Central memory CD4-positive, alpha-beta T cell (primary cell): ENCODE measurements at places on chromosomes 5 and 9.
A peak's percentile ranks its signal among the peaks of the same experiment; 100 is the strongest.

DNA sequence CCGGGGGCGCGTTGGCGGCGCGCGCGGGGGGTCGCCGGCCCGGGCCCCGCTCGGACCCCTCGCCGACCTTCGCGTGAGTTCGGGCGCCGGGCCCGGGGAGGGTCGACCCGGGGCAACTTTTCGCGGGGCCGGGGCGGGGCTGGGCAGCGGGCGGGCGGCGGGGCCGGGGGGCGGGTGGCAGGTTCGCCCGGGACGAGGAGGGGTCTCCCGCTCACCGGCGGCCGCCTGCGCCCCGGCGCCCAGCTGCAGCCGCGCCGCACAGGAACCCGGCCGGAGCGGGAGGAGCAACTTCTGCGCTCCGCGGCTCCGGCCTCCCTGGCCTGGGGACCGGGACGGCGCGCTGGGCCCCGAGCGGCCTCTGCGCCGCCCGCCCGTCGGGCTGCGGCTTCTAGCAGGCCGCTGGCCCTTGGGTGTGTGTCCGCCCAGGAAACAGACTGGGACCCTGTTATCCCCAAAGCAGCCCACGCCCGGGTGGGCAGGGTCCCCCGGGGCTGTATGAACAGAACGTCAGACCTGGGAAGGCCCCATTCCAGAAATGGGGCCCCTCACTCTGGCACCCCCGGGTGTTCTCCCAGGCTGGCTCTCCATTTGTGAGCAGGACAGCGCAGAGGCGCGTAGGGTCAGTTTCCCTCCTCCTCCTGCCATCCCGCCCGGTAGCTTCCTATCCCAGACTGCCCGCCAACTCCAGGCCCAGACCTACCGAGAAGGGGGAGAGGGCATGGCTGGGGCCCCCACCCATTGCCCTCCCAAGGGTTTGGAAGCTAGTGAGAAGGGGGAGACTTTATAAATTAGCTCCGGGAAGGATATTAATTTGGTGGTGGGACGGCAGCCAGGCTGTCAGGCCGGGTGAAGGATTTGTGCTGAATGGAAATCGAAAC lies 708 bp downstream of the RXRA start:
- DNase-seq: no peak

DNA sequence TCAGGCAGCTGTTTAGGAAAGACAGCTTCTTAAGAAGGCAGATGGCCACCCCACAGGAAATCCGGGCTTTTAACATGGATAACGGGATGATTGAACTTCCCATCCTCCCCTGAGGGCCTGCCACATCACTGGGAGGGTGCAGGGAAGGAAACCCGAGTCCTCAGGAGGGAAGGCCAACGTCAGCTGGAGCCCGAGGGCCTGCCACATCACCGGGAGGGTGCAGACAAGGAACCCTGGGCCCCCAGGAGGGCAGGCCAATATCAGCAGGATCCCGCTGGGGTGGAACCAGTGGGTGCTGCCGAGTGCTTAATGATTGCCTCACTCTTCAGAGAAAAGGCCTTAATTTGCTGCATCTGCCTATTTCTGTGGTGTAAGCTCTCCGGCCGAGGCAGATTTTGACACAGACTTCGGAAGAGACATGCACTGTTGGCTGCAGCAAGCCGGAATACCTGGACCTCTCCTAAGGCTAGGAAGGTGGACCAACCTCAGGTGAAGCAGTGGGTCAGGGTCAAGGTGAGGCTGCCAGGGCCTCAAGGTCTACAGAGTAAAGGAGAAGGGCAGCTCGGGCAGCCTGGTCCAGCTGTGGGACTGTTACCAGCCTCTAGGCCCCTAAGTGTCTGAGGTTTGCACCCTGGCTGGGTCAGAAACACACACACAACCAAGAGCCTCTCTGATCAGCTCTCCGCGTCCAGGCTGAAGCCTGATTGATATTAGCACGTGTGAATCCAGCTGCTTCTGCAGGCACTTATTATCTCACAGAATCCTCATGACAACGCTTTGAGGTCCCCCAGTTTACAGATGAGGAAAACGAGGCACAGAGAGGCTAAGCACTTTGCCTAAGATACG lies 14.8 kb upstream of the COL5A1 start:
- DNase-seq: no peak

- DNase-seq: no peak
Measured at GRCh38 chr5:134227776-134228175, 1.9 kb upstream of the PPP2CA start.

GRCh38 chr9:131892162-131892707 lies 152.4 kb upstream of the RAPGEF1 start:
- no peak for DNase-seq

GRCh38 chr9:21795483-21795882 lies 7.0 kb upstream of the MTAP start:
- no peak for DNase-seq

DNA sequence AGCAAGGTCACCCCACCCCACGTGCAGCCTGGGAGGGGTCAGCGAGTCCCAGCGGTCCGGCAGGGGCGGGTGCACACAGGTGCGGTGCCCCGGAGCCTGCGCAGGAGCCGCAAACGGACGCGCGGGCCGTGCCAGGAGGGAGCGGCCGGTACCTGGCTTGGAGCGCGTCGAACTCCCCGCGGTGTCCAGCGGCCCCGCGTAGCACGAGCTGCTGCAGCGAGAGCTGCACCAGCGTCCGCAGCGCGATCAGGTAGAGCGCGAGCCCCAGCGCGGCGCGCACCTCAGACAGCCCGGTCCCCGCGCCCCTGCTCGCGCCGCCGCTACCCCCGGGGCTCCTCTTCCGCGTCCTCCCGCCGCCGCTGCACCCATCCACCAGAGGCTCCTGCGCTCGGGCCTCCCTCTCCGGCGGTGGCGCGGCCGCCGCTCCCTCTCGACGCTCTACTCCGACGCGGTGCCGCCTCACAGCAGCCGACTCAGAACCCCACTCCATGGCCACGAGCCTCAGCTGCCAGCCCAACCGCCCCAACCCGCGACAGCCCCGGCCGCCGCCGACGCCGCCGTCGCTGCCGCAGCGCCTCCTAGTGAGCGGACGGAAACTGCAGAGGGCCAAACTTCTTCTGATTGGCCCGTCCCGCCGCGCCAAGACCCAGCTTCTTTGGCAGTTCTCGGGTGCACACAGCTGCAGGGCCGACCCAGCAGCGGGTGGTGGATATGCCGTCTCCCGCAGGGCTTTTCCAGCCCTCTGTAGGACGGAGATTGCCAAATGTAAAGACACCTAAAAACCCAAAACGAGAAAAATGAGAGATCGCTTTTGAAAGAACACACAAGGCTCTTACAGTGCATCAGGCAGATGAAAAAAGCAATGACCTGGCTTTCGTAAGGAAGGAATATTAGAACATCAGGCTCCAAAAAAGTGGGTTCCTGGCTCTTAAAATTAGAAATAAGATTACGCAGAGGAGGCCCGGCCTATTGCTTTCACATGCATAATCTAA lies at the start of gene ERMP1:
ERMP1 (minus strand) TSS at position 580 of the 992 bp plus-strand sequence; CDS start at position 490, 90 bp downstream.
- peak; percentile 88 for DNase-seq

- DNase-seq: no peak
Measured at GRCh38 chr9:7186175-7186574, 428.4 kb downstream of the KDM4C start.

DNA sequence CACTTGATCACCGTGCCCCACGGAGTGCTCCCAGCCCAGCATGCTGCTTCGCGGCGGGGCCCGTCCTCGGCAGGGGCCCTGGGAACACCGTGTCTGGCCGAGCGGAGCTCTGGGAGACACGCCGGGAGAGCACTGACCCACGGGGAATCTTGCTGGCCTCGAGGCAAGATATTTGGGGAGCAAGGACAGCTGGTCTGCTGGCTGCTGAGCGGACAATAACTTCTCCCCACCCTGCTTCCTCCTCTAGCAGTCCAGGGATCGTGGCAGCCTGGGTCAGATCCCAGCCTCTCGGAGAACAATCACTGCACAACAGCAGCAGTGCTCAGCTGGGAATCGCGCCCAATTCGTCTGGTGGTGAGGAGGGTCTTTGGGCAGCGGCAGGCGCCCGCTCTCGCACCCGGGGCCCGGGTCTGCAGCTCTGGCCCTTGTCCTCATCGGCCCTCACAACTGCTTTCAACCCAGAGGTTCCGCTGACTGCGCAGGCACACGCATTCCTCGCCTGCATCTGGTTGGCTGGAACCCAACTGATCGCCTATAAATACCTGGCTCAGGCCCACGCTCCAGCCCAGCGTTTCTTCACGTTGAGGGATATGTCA lies 43.4 kb downstream of the DBH start:
- no peak for DNase-seq

DNA sequence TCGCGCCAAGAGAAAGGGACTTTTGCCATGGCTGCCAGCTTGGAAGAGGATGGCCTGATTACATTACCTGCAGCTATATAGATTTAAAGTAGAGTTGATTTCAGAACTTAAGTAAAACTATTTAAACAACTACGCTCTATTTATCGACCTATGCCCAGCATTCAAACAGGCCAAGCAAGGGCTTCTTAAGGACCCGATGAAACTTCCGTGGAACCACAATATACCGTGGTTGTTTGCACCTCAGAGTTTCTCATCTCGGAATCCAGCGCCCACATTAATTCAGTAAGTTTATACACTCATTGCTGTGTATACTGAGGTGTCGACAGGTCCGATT lies 505 bp upstream of the CDC14B start:
- no peak for DNase-seq

GRCh38 chr9:93115486-93116071 lies 18.5 kb downstream of the NINJ1 start:
- DNase-seq: no peak

DNA sequence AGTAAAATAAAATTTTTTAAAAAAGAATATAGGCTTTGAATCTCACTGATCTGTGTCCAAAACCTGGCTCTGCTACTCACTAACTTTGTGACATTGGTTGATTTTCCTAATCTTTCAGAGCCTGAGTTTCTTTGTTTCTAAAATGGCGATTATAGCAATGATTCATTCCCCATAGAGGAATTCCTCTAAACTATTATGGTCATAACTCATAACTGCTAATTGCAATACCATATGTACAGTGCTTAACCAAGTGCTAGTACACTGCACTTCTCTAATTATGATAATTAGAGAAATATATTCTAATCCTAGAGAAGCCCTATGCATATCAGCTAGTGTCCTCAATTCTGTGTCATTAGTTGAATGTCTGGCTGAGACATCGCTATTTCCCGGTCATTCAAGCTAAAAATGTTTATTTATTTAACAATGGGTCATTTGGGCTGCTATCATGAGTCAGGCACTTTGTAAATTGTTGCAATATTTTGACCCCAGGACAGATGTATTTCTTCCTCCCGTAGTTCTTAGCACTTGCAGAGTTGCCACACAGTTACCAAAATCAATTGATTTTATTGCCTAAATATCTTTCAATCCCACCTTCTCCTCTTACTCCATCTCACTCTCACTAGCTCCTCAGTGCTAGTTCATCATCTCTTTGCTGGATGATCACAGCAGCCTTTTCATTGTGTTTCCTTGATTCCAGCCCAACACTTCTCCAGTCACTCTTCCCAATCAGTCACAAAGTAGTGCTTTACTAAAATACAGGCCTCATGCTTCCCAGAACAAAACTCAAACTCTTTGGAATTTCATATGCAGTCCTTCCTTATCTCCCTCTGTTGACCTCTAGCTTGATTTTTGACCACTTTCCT lies 200.9 kb upstream of the PAPPA start:
- no peak for DNase-seq

GRCh38 chr9:105683688-105684275 lies 10.6 kb upstream of the TMEM38B start:
- no peak for DNase-seq

GRCh38 chr5:75320371-75320770 lies 16.6 kb upstream of the HMGCR start:
- no peak for DNase-seq

GRCh38 chr9:121902461-121903135 lies 190.5 kb downstream of the TTLL11 start:
- no peak for DNase-seq

DNA sequence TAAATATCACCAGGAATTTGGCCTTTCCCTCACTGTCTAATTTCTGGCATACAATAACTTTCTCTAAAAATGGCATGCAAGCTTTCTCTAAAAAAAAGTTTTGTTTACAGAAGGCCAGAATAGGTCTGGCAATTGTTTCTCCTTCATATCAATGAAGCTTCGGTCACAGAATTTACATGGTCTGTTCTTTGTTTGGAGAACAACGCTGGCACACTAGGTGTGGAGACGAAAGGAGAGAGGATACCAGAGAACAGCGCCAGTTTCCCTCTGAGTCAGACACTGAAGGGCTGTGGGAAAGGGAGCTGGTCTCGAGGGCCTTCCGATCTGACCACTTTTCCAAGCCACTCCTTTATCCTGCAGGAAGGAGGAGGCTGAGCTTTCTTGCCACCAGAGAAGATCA lies 60.1 kb upstream of the ITGA1 start:
- DNase-seq: no peak

DNA sequence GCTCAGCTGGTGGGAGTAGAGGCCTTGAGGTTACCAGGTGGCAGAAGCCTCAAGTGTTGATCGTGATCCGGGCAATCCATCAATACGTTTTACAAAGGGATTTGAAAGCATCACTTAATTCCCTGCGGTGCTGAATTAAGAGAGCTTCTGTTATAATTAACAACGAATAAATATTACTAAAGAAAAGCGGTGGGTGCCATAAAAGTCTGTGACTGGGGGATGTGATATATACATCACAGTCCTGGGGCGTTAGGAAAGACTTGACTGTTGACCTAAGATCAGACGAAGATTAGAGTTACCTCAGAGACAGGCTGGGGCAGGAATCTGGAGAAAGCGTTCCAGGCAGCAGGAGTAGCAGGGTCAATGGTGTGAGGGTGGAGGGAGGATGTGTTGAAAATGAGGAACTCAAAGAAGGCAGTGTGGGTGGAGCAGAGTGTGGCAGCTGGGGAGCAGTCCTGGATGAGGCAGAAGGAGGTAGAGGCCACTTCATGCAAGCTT lies 6.7 kb upstream of the C5orf63 start:
- DNase-seq: no peak

DNA sequence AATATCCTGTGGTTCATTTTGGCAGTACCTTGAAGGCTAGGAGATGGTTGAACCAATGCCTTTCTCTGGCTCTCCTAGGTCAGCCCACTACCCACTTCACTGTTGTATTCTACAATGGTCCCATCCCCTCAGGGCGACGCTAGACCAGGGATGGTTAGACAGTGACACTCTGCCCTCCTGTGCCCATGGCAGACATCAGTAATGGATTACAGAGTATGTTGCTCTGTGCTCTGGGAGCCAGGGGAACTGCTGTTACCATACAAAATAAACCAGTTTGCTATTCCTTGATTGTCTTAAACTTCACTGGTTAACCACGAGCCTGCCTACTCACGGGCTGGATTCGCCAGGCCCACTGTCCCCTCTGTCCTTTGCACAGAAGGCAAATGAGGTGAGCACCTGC lies 33.7 kb downstream of the NCS1 start:
- no peak for DNase-seq

DNA sequence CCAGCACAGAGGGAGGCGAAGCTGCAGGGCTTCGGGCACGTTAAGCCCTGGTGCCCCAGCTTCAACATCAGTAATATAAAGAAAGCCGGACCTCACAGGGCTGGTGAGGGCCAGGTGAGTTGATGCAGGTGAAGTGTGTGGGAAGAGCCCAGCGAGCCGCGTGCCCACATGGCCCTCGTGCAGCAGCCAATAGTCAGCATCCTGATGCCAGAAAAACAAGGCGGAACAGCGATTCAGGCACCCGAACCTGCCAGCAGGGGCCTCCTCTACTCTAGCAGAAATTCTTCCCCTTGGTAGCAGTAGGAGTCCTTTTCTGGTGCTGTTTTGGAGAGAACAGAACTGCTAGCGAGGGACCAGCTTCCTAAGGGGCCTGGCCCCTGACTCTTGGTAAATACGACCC lies 7.8 kb downstream of the MED10 start:
- DNase-seq: no peak

- DNase-seq: no peak
Measured at GRCh38 chr5:123520677-123521247, 8.8 kb downstream of the CSNK1G3 start.
